ENCODE measurements at places on chromosomes 5 and 9.

- DNase-seq = no peak
- no peak overlapping the region for H3K27ac ChIP-seq
- H3K36me3 ChIP-seq = no peaks in the 10 kb centered on the region
- H3K27me3 ChIP-seq = no peaks in the 10 kb centered on the region
- H3K4me1 ChIP-seq = peaks cover 16% of the 10 kb centered on the region
Measured at GRCh38 chr9:14245901-14246525, 67.9 kb downstream of the NFIB start.

DNA sequence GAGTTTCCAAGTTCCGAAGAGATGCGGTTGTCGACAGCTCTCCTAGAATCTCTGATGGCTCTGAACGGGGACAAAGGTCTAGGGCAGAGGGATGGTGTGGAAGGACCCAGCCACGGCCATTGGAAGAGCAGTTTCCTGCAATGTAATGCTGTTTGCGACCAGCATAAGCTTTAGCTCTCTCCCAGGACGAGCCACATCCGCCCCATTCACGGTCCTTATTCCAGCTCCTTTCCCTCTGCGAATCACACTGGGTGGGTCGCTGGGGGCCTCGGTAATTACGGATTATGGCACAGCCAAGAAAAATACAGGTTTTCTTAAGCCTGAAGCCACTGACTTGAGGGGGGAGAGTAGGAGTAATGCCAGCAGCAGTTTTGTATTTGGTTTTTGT, 22.7 kb downstream of the ANXA2R start:
- H3K4me1 ChIP-seq = peaks cover 18% of the 10 kb centered on the region
- peak; percentile 88 for DNase-seq
- H3K27ac ChIP-seq = peak overlapping the region; percentile 98
- peak overlapping the region; percentile 59 for H3K4me3 ChIP-seq
- no peaks in the 10 kb centered on the region for H3K27me3 ChIP-seq

DNA sequence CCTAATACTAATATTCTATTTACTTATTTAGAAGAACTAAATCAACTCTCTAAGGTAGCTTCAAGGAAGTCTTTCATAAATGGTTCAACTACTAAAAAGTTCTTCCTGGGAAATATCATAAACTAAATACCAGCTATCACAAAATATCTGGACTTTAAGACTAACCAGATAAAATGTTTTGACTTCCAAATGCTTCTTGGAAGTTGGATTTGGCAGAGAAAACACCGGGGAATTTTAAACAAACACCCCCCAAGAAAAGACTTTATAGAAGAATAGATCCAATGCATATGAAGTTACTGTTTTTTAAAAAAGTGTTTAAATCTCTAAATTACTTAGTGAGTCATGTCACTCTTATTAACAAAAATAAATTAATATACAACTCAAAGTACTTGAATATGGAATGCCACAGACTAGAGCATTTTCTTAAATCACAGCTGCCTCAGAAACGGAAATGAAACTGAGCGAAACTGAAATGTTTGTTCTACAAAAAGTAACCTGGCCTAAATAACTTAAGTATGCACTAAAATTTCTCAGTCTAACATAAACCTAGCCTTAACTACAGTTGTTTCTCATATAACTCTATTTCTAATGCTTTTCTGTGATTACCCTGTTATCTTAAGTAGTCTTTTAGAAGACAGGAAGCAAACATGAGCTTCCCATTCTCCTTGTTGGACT, 6.8 kb downstream of the ABCA1 start:
- H3K27ac ChIP-seq = no peak overlapping the region
- no peak for DNase-seq
- no peaks in the 10 kb centered on the region for H3K36me3 ChIP-seq
- no peak overlapping the region for H3K4me3 ChIP-seq

DNA sequence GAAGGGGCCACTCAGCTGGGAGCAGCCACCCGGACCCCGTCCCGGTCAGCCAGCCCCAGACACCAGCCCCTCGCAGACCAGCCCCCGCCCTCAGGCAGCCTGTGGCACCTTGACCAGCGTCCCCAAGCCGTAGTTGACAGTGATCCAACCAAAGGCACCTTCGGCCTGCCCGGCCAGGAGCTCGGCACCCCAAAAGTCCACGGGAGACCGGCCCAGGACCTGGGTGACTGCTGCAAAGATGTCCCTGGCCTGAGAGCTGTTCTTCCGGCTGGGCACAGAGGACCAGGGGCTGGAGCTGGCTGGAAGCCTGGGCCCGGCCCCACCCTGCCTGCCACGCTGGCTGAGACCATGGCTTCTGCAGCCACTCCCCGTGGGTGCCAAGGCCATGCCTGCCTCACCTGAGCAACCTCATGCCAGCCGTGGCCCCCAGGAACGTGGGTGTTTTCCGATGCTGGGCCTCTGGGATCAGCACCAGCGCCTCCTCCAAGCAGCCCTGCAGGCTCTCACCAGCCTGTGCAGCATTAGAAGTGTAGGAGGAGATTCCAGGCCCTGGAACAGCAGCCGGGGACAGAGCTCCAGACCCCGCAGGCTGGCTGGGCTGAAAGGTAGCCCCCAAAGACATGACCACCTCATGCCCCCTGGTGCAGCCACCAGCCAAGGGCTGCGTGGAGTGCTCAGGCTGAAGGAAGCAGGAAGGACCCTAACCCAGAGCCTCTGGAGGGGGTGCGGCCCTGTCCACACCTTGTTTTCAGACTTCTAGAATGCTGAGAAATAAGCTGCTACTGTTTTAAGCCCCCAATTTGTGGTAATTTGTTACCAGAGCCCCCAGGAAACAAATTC, 4.2 kb downstream of the ENTPD8 start:
- no peak overlapping the region for H3K4me3 ChIP-seq
- H3K4me1 ChIP-seq = peaks cover 21% of the 10 kb centered on the region
- no peaks in the 10 kb centered on the region for H3K27me3 ChIP-seq
- H3K27ac ChIP-seq = no peak overlapping the region
- no peaks in the 10 kb centered on the region for H3K36me3 ChIP-seq

DNA sequence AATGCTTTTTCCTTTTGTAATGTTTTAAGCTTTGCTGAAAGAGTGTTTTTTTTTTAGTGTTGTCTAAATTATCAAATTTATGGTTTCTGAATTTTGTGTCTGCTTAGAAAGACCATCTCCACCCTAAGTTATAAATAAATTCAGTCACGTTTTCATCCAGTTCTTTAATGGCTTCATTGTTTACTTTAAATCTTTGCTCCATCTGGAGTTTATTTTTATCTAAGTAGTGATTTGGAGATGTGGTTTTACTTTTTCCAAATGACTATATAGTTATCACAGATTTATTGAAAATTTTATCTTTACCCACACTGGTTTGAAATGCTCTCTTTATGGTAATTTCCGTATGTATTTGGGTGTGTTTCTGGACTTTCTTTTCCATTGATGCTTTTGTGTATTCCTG, 577.2 kb upstream of the ZNF608 start:
- H3K36me3 ChIP-seq = no peaks in the 10 kb centered on the region
- H3K4me3 ChIP-seq = no peak overlapping the region
- H3K4me1 ChIP-seq = no peaks in the 10 kb centered on the region
- no peak overlapping the region for H3K27ac ChIP-seq

All from vagina (tissue), 2 donors.